ENCODE measurements at places on chromosomes 12 and 14. TPM values are rescaled to one million over a fixed set of nuclear protein-coding genes. Genes with fewer than 3 reads are reported as not detected.

EPS8 gene
- 0.81 TPM for polyA plus RNA-seq

IL31 gene
- not detected for polyA plus RNA-seq

KIF21A gene
- 7.7 TPM for polyA plus RNA-seq

SAMD15 gene
- 0.07 TPM for polyA plus RNA-seq

PTPRQ gene
- polyA plus RNA-seq = not detected

ZBTB42 gene
- 1.6 TPM for polyA plus RNA-seq

RDH5 gene
- 1.0 TPM for polyA plus RNA-seq

TMPRSS12 gene
- not detected for polyA plus RNA-seq

TIGAR gene
- polyA plus RNA-seq = 2.5 TPM

PLEKHG7 gene
- not detected for polyA plus RNA-seq

KRT2 gene
- polyA plus RNA-seq = 1.2 TPM
